Caudate nucleus (tissue), 63 donors: ENCODE measurements at places on chromosomes 1 and 21.
A peak's percentile ranks its signal among the peaks of the same experiment; 100 is the strongest.

DNA sequence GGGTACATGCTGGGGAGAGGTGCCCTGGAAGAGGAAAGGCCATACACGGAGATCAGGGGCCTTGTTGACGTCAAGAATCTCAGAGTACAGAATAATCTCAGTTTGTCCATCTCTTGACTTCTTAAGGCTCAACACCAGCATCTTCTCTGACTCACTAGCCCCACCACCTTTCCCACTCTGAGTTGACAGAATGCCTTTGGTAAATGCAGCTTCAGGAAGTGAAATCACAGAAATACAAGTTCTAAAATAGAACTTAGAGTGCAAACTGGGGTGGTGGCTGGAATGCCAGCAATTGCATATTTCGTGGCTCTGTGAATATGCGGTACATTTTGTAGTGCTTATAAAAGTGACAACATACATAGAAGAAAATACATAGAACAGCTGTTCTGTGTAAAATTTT lies 1.6 kb downstream of the COG2 start:
- DNase-seq = no peak

DNA sequence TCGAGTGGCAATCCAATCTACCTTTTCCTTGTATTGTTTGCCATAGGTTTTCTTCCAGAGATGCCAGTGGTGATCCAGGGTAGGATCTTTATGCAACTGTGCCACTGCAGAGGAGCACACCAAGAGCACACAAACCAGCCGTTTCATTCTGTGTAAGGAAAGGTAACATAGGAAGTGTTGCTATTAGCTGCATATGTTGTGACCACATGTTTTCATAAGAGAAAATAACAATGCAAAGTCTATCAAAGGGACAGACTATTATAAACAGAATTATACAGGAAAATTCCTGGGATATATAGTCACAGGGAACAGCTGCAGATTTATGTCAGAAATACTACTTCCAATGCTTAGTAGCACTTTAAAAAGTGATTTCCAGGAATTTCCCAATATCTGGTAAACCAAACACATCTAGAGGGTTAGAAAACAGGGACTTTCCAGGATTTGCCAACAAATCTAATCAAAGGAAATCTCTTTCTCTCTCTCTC lies 919 bp downstream of the CTSS start:
- no peak for DNase-seq

- no peak for DNase-seq
Measured at GRCh38 chr1:166907051-166907450, 31.0 kb upstream of the TADA1 start.

GRCh38 chr1:77817368-77818209 lies 38.1 kb downstream of the MIGA1 start:
- no peak for DNase-seq

DNA sequence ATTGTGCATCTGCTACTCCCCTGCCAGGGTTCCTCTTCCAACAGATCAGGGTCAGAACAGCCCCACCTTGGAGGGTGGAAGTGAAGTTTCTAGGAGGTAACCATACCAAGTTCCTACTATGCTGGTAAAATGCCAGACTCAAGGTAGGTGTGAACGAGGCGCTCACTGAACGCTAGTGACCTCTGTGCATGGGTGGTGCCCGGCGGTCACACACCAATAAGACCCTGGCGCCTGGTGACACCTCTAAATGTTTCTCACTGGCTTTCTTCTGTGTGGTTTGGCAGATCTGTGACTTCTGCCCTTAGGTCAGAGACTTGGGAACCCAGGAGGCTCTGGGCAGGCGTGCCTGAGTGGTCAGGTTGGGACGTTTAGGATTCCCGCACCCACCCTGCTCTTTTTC lies 55.9 kb downstream of the TMCO4 start:
- DNase-seq = no peak

- DNase-seq = no peak
Measured at GRCh38 chr1:18967066-18967690, 10.7 kb upstream of the IFFO2 start.

DNA sequence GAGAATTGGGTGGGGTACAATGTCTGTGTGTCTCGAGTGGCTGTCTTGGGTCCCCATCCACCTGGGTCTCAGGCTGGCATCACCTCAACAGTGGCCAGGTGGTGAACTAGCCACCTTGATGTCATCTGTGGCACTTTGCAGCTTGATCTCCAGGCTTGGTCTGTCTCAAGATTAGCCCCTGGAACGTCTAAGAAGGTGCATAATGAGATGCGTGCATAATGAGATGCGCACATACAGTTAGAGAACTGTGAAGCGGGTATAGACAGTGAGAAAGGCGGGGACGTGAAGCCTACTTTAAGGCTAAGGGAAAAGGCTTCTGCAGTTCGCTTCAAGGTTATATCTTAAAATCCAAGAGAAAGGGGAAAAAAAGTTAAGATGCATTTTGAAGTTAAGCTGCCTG lies 98.7 kb downstream of the WDR4 start:
- DNase-seq = no peak

GRCh38 chr1:72637593-72637992 lies 355.3 kb upstream of the NEGR1 start:
- DNase-seq = no peak

DNA sequence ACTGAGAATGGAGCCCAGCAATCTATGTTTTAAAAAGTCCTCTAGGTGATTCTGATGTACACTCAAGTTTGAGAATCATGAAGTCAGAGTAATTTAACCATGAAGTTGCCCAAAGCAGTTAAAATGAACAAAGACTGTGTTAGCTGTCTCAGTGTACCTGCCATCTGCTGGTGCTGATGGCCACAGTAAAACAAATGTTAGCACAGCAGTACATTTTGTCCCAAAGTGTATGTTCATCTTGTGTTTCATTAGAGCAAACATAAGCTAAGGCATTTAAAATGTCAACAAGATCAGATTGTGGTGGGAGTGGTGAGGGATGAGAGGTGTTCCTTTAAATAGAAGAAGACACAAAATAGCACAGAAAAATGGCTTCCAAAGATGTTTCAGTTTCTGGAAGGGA lies 31.1 kb downstream of the FYB2 start:
- DNase-seq = no peak

- no peak for DNase-seq
Measured at GRCh38 chr1:15198684-15199083, 45.1 kb downstream of the TMEM51 start.

GRCh38 chr1:115539061-115539460 lies 102.7 kb upstream of the VANGL1 start:
- DNase-seq = no peak

DNA sequence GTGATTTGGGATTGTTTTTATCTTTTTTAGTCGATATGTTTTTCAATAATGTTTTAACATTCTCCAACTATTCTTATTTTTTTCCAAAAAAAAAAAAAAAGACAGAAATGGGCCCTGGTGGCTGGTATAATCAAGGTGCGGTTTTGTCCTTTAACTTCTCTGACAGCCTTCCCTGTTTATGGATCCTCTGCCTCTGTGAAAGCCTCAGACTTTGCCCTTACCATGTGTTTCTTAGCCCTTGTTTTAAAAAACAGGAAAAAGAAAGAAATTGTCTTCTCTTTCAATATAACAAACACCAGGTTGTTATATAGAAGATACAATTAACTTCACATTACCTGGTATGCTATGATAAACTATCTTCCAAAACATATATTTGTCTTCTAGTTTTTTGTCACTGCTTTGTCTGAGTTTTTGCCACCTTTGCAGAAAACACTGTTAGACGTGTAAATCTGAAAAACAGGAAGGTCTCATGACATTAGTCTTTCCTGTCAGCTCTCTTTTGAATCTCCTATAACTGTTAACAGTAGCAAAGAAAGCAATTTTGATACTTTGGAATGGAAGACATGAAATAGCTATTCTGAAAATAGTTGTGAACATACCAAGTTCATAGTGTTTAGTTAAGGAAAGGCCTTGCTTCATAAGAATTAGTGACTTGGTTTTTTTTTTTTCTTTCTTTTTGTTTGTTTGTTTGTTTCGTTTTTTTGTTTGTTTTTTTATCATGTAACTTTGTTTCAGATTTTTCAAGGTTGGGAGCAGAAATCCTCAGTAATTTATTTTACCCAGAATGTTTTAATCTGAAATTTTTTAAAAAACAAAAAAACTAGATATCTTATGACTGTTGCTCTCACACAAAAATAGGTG lies 31.7 kb upstream of the CACYBP start:
- no peak for DNase-seq

DNA sequence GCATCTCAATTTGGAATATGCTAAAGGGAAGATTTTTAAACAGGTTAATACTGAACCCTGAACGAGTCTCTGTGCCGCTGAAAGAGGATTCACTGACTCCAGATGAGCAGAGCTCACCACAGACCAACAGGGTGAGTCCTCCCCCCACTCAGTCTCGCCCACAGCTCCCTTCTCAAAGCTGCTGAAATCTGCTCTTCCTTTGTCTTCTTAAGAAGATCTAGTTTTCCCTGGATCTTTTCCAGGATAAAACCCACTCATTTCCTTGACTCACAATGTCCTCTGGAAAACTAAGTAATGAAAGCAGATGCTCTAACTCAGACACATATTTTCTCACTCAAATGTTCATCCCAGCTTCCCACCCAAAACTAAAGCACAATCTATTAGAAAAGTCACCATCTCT lies 447.0 kb upstream of the PKN2 start:
- peak; percentile 0 for DNase-seq

DNA sequence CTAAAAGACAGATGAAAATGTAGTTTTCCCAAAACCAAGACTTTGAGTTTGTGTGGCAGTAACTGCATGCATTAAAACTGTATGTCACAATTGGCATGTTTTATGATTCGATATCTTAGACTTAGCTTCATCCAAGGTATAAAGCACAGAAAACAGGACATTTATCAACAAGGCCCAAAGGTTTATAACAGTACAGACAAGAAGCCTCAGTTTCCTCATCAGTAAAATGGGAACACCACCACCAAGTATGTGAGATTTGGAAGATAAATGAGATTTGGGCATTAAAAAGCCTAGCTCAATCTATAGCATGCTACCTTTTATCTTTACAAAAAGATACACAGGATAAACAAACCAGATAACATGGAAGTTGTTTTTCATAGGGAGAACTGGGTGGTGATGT lies 128.5 kb downstream of the DAB1 start:
- no peak for DNase-seq

DNA sequence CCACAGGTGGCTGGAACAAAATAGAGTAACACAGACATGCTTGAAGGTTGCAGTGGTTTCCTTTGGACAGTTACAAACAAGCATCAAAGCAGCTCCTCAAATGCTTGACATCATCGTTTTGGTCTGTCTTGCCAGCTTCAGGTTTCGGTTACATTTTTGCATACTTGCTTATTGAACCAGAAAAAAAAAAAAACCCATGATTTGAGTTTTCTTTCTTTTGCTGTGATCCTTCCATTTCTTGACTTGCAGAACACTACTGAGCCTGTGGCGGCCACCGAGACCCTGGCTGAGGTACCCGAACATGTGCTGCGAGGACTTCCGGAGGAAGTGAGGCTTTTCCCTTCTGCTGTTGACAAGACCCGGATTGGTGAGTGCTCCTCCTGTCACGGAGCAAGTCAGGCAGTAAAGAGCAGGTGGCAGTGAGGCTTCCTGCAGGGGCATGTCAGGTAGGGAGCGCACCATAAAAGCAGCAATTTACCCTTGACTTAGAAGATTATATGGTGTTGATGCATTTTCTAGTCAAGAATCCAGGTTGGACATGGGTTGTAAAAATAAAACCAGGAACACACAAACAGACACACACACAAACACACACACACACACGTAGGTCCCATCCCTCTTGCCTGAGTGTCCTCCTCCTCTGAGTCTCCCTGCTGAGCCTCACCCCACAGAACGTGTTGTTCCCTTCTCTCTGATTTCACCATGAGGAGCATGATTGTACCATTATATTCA lies 30.9 kb downstream of the PRDM2 start:
- DNase-seq = no peak

DNA sequence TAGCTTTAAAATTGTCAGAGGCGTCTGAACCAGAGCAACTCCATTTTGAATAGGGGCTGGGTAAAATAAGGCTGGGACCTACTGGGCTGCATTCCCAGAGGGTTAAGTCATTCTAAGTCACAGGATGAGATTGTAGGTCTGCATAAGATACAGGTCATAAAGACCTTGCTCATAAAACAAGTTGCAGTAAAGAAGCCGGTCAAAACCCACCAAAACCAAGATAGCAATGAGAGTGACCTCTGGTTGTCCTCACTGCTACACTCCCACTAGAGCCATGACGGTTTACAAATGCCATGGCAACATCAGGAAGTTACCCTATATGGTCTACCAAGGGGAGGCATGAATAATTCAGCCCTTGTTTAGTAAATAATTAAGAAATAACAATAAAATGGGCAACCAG lies 143.6 kb downstream of the GABPA start:
- DNase-seq = no peak

- DNase-seq = no peak
Measured at GRCh38 chr1:110235834-110236682, 25.9 kb downstream of the KCNC4 start.

GRCh38 chr1:101264697-101265096 lies 27.9 kb downstream of the S1PR1 start:
- DNase-seq = no peak

GRCh38 chr1:67745875-67746698 lies 61.1 kb downstream of the GADD45A start:
- DNase-seq = no peak

- DNase-seq = no peak
Measured at GRCh38 chr1:83958704-83959103, 40.2 kb downstream of the TTLL7 start.

- no peak for DNase-seq
Measured at GRCh38 chr1:27778056-27778455, 5.0 kb downstream of the STX12 start.

- DNase-seq = no peak
Measured at GRCh38 chr1:116529199-116529631, 41.6 kb downstream of the CD58 start.

DNA sequence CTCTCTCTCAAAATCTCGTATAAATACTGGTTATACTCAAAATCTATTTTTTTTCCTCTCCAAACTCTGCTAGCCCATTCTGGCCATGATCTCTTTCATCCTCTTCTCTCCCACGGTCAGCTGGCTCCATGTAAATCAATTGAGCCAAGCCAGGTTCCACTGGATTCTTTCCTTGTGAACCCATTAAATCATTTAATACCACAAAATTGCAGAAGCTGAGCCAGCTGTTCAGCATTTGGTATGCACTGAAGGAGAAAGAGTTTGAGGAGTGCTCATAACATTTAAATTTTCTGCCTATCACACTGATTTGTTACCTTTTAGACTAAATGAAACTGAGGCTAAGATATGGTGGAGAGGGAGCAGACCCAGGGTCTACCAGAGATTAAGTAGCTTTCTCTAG lies 29.1 kb upstream of the TADA1 start:
- no peak for DNase-seq

DNA sequence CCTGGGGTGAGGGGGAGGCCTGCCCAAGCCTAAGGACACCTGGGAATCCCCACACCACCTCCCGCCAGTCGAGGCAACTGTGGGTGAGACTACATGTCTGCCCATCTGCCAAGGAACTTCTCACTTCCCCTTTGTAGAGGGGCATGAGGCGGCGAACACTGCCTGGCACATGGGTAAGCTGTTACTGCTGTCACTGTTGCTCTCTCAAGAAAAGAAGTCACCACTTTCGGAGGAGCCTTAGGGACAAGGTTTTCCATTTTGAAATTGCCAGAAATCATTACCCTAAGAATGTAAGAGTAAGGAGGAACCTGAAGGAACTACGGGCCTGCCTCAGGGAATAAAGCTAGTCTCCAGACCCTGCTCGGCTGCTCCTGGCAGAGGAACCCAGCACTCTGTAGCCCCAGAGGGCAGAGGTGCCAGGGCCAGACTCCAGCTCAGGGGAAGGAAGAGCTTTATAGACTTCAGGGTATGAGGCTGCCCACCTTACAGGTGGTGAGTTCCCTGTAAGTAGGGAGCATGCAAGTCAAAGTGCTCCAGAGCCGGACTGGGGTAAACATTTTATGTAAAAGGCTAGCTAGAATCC lies 23.3 kb downstream of the SLC2A1 start:
- DNase-seq = no peak
